KG1 (cell line): ENCODE measurements at places on chromosomes 11 and 22.

DNA sequence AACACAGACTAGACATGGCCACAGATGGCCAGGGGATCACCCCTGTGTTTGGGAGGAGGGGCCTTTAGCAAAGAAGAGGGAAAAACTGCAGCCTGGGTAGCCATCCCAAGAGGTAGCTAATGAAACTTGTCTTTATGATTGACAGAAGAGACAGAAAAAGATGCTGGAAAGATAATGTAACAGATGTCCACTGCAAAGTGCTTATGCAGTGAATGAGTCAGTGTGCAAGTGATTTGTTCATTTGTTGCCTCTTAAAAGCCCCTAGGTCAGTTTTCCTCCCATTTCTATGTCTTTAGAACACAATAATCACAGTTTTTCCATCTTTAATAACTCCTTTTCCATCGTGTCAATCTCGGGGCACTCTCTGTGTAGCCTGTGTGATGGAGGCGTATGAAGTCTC lies 57.2 kb downstream of the INSC start:
- no peak for DNase-seq

DNA sequence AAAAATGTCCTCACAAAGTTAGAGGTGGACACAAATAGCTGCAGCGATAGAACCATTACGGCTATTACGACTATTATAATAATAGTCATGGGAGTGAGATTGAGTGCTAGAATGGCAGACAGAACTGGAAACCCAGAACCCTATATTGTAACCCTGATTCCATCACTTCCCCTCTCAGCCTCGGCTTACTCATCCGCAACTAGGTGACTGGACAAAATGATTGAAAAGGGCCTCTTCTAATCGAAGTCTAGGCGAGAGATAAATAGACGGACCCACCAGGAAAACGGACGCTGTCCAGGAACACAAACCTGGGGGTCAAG lies 629 bp downstream of the PSMA1 start:
- no peak for DNase-seq

GRCh38 chr11:59833602-59834001 lies 11.7 kb downstream of the CBLIF start:
- no peak for DNase-seq

DNA sequence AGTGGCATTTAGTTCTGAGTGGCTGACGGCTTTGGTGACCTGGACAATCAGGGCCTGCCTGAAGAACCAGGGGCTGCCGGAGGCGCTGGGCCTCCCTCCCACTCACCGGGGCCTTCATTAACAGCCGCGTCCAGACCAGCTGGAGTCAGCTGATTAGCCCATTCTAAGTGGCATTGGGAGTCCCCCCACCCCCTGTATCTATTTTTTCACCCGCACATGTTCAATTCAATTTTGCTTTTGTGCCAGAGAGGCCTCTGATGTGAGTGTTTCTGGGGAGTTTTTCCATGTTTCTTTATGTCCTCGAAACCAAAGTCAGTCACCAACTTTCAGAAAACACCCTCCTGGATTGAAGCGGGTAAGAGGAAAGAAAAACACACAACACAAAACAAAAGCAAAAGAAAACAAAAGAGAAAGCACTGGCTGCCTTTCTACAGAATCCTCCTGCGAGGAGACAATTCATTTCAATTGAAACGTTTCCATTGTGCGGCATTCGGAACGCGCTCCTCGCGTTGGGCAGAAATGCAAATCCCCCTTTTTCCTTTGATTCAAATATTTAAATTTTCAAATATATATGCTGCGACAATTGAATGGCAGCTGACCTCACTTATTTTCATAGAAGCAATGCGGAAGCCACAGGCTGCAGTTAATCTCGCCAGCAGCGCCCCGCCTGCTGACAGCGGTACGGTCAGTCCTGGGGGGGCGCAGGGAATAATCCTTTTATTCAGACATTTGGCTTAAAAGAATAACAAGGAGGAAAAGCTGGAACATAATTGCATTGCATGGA lies 17.7 kb downstream of the CDKN1C start:
- DNase-seq: no peak

DNA sequence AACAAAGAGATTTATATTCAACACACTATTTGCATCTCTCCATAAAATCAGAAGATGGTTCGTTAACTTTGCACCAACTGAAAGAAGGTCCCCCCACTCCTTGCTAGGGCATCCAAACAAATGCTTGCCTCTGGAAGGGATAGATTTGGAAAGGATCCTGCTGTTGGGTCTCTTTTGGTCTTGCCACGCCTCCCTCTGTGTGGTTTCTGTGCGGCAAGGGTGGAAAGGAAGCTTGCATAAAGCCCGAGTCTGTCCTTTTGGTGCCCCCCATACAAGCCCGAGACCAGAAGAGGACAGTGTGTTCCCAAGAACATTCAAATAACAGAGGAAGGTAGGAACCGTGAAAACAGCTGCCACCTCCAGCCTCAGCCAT lies 15.1 kb downstream of the SCGB1A1 start:
- DNase-seq: no peak

DNA sequence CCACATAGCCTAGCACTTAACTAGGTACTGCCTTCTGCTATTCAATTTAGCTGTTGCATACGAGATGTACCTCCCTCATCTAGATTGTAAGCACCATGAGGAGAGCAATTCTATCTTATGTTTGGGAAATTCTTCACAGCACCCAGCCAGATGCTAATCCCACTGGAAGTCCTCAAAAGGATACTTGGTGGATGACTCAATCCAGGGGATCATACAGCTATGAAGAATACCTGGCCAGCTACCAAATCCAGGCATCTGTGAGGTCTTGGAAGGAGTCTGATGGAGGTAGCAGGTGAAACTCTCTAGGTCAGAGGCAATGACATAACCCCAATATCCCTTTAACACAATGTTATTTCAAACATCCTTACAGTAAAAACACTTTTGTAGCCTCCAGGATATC lies 167.8 kb upstream of the NCAM1 start:
- no peak for DNase-seq

DNA sequence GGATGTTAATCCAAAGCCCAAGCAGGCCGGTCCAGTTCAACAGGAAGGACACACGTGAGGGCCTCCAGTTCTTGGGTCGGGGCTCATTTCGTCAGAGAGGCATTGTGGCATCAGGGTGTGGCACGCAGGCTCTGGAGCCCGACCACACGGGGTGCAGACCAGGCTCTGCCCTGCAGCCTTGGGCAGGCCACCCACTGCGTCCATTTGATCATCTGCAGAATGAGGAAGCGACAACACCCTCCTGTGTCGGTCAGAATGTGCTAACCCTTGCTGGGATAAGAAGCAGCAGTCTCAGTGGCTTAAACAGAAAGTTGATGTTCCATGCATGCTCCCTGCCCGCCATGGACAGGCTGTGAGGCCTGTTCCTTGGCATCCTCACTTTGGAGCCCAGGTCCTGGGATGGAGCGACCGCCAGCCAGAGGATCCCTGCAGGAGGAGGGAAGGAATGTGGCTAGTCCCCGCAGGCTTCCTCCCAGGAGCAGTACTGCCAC lies 10.8 kb downstream of the RIBC2 start:
- no peak for DNase-seq

DNA sequence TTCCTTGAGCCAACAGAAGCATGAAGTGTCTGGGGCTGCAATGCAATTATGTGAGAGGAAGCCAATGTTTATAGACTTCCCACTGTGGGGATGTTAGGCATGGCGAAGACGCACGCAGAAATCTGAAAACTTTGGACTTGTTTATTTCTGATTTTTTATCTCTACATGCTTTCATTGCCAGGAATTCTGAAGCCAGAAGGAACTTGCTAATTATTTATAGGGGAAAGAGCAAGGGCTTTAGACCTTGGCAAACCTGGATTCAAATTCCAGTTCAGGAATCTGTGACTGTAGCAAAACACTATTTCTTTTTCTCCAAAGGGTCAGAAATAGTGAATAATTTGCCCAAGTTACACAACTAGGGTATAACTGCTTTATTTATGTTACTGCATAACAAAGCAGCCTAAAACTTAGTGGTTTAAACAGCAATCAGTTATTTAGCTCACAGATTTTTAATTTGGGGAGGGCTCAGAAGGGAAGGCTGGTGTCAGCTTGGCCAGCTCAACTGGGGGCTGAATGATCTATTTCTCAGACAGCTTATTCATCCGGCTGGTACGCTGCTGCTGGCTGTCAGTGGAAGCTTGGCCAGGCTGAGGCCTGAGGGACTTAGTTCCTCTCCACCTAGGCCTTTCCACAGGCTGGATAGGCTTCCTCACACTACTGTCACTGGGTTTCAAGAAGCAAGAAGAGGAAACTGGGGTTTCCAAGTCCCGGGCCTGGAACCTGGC lies 1.9 kb upstream of the OR6Q1 start:
- DNase-seq: no peak

GRCh38 chr11:78386215-78386941 lies 31.2 kb downstream of the GAB2 start:
- no peak for DNase-seq

- DNase-seq: no peak
Observed at GRCh38 chr11:78304201-78304600, 113.4 kb downstream of the GAB2 start.

DNA sequence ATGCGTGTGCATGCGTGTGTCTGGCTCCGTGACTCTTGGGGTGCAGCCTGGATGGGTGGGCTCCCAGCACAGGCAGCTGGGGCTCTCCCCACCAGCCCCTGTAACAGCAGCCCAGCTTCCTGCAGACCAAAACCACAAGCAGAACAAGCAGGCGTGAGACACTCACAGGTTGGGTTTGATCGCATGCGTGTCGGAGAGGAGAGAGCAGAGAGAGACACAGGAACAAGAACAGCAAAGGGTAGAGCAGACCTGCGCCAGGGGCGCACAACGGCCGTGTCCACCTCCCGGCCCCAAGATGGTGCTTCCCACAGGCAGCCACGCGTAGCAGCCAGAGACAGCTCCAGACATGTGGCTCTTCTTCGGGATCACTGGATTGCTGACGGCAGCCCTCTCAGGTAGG lies at the start of gene CD6:
Gene CD6, plus strand, starts transcription at position 161 of the 400 bp plus-strand sequence. Its CDS starts 186 bp downstream, at position 347.
- no peak for DNase-seq

GRCh38 chr22:49261616-49262015 lies 566.1 kb downstream of the BRD1 start:
- DNase-seq: no peak

DNA sequence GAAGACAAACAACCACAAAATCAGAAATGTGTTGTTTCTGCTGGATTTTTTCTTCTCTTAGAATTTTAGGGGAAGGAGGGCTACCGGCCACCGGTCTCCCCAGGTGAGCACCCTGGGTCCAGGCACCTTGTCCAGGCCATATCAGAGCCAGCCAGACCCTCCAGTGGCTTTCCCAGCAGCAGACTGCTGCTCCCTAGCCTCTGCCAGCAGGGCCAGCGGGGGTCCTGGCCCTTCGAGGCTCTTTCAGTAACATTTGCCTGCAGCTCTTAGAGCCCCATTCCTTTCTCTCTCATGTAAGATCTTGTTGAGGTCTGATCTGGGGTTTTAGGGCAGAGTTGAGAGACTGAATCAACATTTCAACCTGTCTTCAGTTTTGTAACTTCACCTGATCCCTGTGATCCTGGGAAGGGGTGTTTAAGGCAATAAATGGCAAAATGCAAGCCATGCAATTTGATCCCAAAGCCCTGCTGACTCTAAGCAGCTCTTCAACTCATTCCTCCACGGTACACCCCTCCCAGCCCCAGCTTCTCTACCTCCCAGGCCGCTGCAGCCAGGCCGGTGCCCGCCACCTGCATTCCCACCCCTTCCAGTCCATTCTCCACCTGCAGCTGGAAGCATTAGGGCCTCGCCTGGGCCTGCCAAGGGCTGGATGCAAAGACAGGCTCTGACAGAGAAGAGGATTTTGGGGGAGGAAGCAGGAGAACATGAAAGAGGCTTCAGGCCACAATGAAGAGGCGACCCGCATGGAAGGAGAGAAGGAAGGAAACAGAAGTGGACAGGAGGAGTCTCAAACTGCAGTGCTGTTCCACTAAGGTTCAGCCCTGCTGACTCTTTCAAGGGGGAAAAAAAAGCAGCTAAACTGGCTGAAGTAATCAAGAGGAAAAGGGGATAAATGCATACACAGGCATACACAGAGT lies 113.0 kb upstream of the FGF3 start:
- DNase-seq: no peak

DNA sequence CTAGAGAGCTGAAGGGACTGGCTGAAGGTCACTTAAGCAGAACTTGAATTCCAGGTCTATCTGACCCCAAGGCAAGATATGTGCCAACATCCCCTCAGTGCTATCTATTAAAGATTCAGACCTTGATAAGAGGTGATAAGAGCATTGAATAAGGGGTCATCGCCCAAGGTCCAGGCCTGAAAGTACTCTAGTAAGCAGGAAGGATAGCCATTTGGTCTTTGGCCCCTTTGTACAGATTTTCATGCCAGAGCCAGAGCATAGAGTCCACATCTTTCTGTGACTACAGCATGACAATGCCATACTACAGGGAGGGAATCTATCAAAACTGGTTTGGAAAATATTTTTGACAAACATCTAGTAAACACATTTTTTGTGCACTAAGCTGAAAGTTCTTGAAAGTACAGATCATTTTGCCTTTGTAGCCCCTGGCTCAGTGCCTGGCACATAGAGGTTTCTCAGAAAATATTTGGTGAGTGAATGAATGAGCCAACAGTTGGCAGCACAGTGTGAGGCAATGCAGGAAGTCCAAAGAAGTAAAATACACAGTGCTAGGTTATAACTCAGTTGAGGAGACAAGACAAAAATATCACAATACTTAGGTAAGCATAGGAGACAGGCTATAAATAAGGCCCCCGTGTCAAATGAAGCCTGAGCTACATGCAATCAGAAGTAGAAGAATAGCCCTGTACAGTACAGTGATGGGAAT lies 15.1 kb upstream of the RRAS2 start:
- no peak for DNase-seq

DNA sequence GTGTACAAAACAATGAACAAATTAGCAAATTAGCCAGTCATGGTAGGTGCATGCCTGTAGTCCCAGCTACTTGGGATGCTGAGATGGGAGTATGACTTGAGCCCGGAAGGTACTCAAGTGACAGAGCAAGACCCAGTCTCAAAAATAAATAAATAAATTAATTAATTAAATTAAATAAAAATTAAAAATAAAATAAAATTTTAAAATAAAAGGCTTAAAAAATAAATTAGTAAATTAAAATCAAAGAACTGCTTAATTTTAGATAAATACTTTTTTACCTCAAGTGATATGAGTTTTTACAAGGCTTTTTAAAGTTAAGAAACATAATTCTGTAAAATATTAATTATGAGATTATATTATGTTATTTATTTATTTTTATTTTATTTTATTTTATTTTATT lies 50.9 kb upstream of the TSPAN18 start:
- no peak for DNase-seq

DNA sequence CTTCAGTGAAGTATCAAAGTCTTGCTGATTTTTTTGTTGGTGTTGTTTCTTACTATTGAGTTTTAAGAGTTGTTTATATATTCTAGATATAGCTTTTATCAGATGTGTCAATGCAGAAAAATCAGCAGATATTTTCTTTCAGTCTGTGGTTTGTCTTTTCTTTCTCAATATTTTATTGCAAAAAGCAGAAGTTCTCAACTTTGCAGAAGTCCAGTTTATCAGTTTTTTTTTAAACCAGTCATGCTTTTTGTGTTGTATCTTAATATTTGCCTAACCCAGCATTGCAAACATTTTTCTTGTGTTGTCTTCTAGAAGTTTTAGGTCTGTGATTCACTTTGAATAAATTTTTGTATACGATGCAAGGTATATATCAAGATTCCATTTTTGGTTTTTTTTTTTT lies 7.0 kb downstream of the ASRGL1 start:
- DNase-seq: no peak

- DNase-seq: no peak
Observed at GRCh38 chr22:28647216-28647615, 32.4 kb downstream of the TTC28 start.
